H54 (cell line): ENCODE measurements at places on chromosomes 4 and X.

DNA sequence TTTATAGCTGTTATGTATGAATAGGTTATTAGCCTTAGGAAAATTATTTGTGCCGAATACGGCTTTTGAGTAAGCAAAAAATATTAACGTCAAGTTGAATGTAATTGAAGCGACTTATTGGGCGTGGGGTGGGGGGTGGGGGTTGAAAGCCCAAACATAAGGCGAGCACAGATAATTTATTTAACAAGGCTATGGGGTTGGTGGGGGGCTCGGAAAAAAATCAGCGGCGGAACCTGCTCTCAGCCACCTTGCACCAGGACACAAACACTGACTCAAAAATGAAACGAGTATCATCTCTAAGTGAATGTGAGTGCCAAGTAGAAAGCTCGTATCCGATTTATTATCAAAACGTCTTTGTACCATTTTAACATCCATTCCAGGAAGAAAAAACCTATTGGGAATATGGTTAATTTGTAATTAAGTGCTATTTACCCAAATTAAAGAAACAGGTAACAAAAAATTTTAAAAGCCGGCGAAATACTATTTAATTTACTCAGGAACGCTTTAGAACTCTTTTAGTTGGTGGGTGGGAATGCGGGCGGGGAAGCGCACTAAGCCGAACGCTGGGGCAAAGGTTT lies 902 bp upstream of the LARP1B start:
- DNase-seq = no peak

- DNase-seq = no peak
Observed at GRCh38 chr4:3836756-3837601, 70.8 kb downstream of the ADRA2C start.

- no peak for DNase-seq
Observed at GRCh38 chrX:83508006-83508405, at the start of gene POU3F4. Gene POU3F4, plus strand, starts transcription at chrX:83508290. Its CDS starts 35 bp downstream, at chrX:83508325.

GRCh38 chr4:956531-957230 lies 16.7 kb downstream of the DGKQ start:
- no peak for DNase-seq

- no peak for DNase-seq
Observed at GRCh38 chrX:17768997-17769396, 31.7 kb downstream of the SCML1 start.

GRCh38 chr4:21450331-21450730 lies 498.2 kb downstream of the KCNIP4 start:
- no peak for DNase-seq

GRCh38 chr4:142960867-142961644 lies 115.0 kb upstream of the INPP4B start:
- DNase-seq = no peak

DNA sequence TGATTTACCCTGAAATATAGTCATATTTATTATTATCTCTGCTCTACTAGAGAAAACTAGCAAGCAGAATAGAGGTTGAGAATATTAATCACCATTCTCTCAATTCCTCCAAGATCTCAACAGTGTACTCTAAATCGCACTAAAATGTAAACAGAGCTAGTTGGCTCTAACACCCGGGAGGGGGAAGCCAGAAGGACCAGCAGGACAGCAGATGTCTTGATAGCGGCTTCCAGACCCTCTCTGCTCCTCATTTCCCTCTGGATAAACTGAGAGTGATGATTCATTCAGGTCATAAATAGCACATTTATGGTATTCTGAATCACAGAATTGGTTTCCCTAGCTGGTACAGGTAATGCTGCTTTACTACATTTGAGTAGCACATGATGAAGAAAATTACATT lies 82.5 kb downstream of the TBC1D9 start:
- DNase-seq = no peak

DNA sequence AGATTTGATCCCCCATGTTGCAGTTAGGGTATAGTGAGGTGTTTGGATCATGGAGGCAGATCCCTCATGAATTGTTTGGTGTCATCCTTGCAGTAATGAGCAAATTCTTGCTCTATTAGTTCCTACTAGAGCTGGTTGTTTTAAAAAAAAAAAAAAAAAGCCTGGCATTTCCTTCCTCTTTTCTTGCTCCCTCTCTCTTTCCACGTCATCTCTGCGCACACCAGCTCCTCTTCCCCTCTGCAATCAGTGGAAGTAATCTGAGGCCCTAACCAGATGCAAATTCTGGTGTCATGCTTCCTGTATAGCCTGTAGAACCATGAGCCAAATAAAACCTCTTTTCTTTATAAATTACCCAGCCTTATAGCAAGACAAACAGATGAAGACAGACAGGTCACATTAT lies 24.5 kb downstream of the WDR17 start:
- DNase-seq = no peak

DNA sequence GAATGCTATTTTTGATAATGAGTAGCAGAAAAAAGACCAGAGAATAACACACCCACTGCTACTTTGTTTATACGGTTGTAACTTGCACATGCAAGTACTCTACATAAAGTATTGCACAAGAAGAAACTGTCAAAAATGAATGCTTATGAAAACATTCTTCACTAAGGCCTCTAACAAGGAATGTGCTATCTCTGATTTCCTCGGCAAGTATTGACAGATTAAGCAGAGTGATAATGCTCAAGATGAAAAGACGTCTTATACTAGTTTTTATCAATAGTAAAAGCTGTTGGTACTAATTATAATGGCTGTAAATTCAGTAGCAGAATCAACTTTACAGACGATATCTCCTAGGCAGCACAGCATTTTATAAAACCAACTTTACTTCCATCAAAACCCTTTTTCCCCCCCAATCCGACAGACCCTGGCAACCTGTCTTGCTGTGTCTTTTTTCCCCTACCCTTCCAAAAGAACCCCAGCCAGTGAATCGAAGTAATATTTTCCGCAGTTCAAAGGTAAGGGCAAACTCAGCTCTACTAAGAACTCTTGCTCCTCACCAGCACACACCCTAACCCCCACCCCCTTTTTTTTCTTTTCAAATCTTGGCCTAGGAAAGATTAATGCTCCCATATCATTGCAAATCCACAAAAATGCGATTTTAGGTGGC lies 1.5 kb downstream of the FRYL start:
- peak; percentile 13 for DNase-seq

DNA sequence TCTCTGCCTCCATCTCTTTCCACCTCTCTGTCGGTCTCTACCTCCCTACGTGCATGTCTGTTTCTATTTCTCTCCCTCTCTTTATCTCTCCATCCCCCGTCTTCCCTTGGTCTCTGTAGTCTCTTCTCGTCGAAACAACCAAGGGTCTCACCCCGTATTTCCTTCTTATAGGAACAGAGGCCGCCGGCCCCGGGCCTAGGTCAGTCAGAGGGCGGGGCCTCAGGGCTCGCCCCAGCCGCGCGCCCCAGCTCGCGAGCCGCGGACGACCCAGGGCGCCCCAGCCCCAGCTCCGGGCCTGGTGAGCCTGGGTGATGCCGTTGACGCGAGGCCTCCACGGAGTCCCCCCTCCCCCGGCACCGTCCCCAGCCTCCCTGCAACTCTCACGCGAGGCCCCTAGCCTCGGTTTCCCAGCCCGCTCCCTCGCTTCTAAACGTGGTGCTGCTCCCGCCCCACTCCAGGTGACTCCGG lies 6.6 kb downstream of the TIMM17B start:
- DNase-seq = no peak
